ENCODE measurements at places on chromosomes 11 and 22. TPM values are rescaled to one million over a fixed set of nuclear protein-coding genes. Genes with fewer than 3 reads are reported as not detected.

- no peak overlapping the region for H3K4me3 ChIP-seq
- no peak for DNase-seq
Observed at GRCh38 chr11:119483881-119484371, 61.0 kb upstream of the THY1 start.

DNA sequence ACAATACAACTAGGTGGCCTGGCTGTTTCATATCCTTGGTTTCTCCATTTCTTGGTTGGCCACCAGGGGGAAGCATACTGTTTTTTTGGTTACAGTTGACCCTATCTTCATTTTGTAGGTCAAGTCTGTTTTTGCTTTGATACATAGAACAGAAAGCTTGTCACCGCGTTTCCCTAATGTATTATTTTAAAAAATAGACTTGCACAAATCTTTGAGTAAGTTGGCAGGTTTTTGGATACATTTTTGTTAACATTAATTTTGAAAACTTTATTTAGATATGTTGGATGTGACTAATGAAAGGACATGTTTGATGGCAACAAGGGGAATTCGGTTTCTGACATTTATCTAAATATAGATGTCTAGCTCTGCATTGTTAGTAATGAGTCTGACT is 3.0 kb downstream of the NCR3LG1 start:
- H3K36me3 ChIP-seq, result peaks cover 3% of the 10 kb centered on the region
- peaks cover 31% of the 10 kb centered on the region for H3K4me1 ChIP-seq
- H3K27me3 ChIP-seq, result peaks cover 29% of the 10 kb centered on the region
- no peak overlapping the region for H3K27ac ChIP-seq
- DNase-seq, result peak; percentile 75

DNA sequence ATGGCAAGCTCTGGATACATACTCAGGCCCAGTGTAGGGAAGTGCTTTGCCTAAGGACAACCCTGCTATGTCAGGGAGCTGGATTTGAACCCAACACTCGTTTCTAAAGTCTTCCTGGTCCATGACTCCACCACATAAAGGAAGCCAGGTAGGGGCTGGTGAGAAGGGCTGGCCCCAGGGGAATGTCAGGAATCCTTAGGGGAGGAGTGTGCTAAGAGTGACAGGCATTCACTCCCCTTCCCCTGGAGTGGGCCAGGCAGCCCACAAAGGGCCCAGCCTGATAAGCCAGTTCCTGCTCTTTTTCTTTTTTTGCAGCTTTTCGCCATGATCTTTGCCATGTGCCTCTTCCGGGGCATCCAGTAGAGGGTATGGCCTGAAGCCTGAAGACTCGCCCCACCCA is 21.9 kb downstream of the TP53I11 start:
- H3K36me3 ChIP-seq, result no peaks in the 10 kb centered on the region
- no peak for DNase-seq
- H3K27ac ChIP-seq, result no peak overlapping the region
- H3K4me3 ChIP-seq, result no peak overlapping the region
- H3K27me3 ChIP-seq, result no peaks in the 10 kb centered on the region

DNA sequence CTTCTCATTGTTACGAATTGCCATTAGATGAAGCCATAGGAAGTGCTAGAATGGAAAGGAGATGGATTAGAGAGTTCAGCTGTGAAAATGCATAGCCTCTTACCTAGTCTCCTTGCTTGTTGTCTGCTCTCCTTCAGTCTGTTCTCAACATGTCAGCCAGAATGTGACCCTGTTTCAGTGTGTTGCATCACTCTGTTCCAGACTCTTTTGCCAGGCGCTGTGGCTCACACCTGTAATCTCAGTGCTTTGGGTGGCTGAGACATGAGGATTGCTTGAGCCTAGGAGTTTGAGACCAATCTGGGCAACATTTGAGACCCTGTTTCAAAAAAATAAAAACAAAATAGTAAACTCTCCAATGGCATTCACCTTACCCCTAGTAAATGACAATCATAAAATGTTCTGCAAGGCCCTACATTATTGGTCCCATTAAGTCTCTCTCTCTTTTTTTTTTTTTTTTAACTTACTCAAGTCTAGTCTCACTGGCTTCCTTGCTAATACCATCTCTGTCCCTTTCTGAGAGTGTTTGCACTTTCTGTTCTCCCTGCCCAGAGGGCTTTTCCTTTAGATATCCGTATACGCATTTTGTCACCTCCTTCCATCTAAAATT is 39.4 kb downstream of the CYP2R1 start:
- H3K36me3 ChIP-seq, result peaks cover 74% of the 10 kb centered on the region
- peaks cover 5% of the 10 kb centered on the region for H3K4me1 ChIP-seq
- no peak overlapping the region for H3K27ac ChIP-seq
- H3K27me3 ChIP-seq, result no peaks in the 10 kb centered on the region
- no peak overlapping the region for H3K4me3 ChIP-seq

GRCh38 chr11:45927332-45927683 is 4.9 kb downstream of the LARGE2 start:
- H3K36me3 ChIP-seq, result peaks cover 3% of the 10 kb centered on the region
- H3K27ac ChIP-seq, result peak overlapping the region; percentile 79
- no peak overlapping the region for H3K4me3 ChIP-seq

DNA sequence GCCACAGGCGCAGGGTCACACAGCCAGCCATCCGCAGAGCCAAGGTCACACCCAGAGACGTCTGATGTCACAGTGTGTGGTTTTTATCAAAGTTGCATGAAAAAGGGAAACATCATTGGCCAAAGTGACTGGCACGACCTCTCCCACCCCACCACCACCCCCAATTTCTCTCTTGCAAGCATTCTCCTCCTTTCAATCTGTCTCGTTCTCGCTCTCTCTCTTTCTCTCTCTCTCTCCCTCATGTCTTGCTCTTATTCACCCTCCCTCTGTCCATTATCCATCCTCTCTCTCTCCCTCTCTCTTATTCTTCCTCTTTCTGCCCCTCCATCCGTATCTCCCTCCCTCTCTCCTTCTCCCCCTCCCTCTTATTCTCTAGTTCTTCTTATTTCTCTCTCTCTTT is 40.6 kb downstream of the MN1 start:
- H3K36me3 ChIP-seq, result no peaks in the 10 kb centered on the region
- no peak for DNase-seq
- H3K4me1 ChIP-seq, result no peaks in the 10 kb centered on the region
- no peak overlapping the region for H3K27ac ChIP-seq
- no peaks in the 10 kb centered on the region for H3K27me3 ChIP-seq

The MYBPC3 gene
- not detected for total RNA-seq

DNA sequence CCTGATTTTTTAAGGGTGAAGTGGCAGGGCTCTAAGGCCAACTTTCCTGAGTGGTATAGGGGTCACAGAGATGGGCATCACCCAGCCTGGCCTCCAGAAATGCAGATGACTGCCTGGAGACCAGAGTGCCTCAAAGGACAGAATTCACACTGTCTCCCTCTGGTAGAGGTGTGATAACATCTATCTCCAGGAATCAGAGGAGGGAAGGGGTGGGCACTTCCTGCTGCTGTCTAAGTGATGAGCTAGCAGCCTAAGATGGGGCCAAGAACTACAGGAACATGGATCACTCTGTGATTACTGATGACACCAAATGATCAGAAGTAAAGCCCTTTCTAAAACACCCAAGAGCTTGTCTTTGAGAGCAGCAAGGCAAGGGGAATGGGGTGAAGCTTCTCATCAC is 61.9 kb downstream of the C11orf58 start:
- no peak overlapping the region for H3K27ac ChIP-seq
- H3K36me3 ChIP-seq, result no peaks in the 10 kb centered on the region
- no peak for DNase-seq
- H3K4me3 ChIP-seq, result no peak overlapping the region
- peaks cover under 1% of the 10 kb centered on the region for H3K4me1 ChIP-seq

The MS4A8 gene
- total RNA-seq, result not detected

DNA sequence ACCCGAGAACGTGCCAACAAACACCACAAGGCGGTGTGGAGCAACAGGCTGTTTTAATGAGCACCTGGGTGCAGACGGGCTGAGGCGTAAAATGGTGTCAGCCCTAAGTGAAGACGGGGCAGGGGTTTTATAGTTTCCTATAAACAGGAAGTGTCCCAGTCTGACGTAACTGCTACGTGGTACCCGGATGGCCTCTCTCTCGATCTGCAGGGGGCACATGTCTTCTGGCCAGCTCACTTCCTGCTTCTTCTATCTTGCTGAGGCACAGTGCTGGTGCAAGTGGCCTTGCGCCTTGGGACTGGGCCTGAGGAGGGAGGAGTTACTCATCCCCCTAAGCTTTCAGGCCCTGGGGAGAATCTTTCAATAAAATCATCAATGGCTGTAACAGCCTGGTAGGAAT is 20.9 kb downstream of the OOSP3 start:
- no peak for DNase-seq
- no peak overlapping the region for H3K4me3 ChIP-seq
- peaks cover 4% of the 10 kb centered on the region for H3K27me3 ChIP-seq
